ENCODE measurements at places on chromosomes 6 and 20.

DNA sequence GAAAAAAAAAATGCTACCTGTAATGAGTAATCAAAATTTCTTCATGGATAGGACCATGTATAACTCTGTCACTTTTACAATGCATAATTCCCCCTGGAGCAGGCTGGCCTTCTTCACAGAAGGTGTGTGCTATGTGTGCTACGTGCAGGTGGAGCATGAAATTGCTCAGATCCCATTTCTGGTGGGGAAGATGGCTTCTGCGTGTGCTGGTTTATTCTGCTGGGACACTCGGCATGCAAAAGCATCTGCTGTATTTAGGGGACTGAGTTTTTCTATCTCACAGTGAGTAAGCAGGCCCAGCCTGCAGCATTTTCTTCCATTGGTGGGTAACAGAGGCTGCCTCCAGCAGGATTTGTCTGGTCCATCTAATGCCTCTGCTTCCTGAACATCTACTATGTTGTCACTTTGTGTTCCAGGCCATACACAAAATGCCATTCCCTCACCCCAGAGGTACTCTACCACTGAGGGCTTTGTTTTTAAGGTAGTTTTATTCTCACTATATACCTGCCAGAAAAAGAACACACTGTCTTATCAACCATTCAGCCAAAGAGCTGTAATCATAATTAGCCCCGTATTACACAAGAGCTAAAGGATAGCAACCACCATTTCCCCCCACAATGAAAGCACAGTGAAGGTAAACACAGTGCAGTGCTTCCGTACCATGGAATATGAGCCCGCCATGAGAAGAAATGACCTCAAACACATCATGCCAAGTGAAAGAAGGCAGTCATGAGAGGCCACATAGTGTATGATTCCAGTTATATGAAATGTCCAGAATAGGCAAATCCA, 62.4 kb downstream of the SYNDIG1 start:
- peak; percentile 35 for DNase-seq

DNA sequence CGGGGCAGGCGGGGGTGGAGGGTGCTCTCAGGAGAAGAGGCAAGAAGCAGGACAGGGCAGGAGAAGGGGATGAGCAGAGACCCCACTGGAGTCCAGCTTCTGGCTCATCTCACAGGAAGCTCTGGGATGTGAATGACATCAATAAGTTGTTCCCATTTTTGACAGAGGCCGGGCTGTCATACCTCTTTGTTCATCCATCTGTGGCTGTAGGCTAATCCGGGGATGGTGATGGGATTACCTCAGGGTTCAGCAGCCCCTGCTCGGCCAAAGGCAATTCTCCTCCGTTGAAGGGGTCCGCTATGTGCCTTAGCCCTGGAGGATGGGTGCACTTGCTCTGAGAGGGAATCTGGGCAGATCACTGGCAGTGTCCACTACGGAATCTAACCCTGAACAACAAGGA, 3.3 kb upstream of the TMC2 start:
- peak; percentile 34 for DNase-seq

DNA sequence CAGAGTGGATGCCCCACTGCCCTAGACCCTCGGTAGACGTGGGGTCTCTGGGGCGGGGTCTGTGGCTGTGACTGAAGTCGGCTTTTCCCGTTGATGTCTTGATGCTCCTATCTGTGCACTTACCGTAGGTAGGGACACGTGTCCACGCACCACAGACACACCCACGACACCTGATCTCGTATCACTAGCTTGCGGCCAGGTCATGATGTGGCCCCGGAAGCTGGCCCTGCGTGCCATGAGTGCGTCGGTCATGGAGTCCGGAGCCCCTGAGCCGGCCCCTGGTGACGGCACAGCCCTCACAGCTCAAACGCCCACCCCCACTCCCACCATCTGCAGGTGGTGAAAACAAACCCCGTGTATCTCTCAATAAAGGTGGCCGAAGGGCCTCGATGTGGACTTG, 33.9 kb upstream of the MRGBP start:
- no peak for DNase-seq

DNA sequence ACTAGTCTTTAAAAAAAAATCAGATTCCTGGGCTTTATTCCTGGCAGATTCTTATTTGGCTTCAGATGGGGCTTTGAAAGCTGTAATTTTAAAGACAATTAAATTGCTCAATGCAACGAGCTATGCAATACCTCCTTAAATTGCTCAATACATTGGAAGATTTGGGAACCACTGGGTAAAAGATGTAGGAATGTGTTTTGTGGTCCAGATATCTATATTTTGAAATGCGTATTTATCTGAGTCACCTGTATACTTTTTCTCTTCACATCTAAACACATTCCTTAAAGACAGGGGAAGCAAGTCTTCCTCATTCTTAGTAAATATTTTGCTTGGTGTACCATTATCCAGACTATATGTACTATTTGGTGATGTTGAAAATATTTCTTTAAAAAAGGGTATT, 29.6 kb upstream of the MAP7 start:
- DNase-seq, result no peak

- DNase-seq, result peak; percentile 37
These were observed 1.9 kb downstream of the RNF217 start for GRCh38 chr6:124963831-124964763.

GRCh38 chr6:93684339-93684738, 265.0 kb upstream of the EPHA7 start:
- no peak for DNase-seq

GRCh38 chr20:56454754-56455153, 13.7 kb upstream of the RTF2 start:
- DNase-seq, result no peak

Measured in eye (tissue), 1 donor.